ENCODE measurements at places on chromosomes 1 and 21.
A peak's percentile ranks its signal among the peaks of the same experiment; 100 is the strongest.

- no peak for DNase-seq
These were observed 17.4 kb downstream of the LDLRAP1 start for GRCh38 chr1:25560788-25561187.

- no peak for DNase-seq
These were observed 35.2 kb downstream of the TGFBR3 start for GRCh38 chr1:91850708-91851107.

GRCh38 chr1:245673881-245674414, 519.2 kb downstream of the KIF26B start:
- DNase-seq = no peak

DNA sequence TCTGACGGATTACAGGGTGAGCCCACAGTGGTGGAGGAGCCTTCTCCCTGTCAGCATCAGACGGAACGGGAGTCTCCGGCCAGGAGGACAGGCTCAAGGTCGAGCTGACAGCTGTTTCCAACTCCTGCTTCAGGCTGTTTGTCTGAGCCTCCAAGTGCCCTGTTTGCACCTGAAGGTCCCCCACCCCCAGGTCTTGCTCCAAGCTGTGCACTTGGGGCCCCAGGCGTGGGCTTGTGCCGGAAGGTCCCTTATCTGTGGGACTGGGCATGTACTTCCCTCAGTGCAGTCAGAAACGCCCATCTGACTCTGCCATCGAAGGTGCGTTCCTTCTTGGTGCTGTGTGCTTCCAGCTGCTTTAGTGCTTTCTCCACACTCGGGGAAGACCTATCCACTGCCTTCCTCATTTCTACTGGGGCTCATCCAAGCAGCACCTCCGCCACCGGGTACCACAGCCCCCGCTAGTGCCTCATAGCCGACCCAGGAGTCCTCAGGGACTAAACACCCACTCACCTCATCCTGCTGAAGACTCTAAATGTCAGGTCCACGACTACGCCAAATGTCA, 29.5 kb upstream of the CR2 start:
- no peak for DNase-seq

- DNase-seq = no peak
These were observed 399.9 kb downstream of the HHAT start for GRCh38 chr1:210728437-210729149.

GRCh38 chr1:171438441-171438840, 46.9 kb upstream of the PRRC2C start:
- DNase-seq = no peak

- DNase-seq = no peak
These were observed 393 bp downstream of the BLZF1 start for GRCh38 chr1:169368406-169368769.

DNA sequence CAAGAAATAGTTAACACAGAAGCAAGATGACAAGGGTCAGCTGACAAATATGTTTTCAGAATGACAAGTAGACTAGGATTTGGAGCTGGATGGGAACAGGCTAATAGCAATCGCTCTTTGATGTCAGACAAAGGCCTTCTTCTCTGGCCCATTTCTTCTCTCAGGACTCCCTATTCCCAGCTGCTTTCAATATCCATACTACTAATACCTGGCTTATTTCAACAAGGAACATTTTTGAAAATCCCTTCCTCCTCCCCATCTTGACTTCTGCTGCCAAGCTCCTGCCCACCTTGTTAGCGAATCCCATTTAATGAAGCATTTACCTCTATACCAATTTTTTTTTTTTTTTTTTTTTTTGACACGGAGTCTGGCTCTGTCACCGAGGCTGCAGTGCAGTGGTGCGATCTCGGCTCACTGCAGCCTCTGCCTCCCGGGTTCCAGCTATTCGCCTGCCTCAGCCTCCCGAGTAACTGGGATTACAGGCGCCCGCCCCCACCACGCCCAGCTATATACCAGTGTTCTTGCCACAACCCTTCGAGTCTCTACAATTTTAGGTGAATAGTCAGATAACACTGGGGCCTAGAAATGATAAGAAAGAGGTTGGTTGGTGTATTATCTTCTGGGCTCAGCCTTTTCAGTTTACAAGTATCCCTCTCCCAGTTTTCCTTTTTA, 68.4 kb downstream of the MACF1 start:
- DNase-seq = no peak

DNA sequence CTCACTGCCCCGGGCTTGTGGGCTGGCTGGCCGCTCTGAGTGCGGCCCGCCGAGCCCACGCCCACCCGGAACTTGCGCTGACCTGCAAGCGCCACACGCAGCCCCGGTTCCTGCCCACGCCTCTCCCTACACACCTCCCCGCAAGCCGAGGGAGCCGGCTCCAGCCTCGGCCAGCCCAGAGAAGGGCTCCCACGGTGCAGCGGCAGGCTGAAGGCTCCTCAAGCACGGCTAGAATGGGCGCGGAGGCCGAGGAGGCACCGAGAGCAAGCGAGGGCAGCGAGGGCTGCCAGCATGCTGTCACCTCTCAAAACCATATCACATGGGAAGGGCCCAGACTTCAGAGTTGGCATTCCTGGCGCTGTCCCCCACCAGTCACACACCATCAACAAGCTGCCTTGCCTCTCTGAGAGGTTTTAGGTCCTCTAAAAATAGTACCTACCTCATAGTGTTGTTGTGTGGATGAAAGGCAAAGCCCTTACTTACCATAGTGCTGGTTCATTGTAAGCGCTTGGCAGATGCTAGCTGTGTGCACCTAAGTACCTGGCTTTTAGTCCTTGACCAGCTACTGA, 13.4 kb downstream of the LDLRAD1 start:
- no peak for DNase-seq

DNA sequence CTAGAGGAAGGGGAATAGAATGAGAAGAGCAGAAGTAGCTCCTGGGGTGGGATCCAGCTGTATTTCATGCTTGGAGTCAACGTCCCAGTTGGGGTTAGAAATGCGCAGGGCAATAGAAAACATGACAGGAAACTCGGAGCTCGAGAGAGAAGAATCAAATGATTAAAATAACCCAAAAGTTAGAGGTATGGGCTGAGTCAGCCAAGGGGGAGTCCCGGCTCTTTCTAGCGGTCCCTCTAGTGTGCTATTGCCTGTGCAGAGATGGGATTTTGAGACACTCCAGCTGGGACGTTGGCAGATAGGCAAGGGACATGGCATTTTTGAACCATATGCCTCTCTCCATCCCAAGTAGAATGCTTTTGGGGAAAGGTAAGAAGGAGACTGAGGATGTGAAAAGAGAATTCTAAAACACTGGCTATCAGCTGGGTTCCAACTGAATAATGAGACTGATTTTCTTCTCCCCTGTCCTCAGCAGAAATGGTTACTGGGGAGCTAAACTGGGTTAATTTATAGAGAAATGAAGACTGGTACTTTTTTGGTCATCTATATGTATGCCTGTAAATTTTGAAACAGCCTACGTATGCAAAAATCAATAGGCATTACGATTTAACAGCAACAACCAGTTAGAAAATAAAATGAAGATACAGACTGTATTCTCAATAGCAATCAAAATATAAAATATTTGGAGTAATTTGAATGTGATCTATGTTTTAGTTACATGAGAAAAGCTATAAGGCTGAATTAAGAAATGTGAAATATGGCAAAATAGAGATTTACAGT, 7.0 kb upstream of the VPS26C start:
- DNase-seq = no peak

GRCh38 chr1:15848143-15848928, 829 bp downstream of the SPEN start:
- no peak for DNase-seq

DNA sequence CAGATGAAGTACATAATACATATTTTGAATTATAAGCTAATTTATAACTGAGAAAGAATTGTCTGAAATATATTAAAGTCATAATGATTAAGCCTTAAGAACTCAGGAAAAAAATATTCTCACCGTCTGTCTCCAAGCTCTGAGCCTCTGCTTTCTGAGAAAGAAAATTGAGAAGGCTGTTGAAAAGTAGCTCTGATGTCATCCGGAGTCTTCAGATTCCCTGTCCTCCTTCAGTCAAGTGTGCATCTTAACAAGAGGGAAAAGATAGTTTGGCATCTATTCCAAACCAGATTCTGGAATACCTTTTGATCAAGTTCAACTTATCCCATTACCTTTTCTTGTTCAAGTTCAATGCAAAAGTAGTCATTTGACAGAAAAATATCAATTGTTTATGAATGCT, 50.6 kb downstream of the NRIP1 start:
- no peak for DNase-seq

DNA sequence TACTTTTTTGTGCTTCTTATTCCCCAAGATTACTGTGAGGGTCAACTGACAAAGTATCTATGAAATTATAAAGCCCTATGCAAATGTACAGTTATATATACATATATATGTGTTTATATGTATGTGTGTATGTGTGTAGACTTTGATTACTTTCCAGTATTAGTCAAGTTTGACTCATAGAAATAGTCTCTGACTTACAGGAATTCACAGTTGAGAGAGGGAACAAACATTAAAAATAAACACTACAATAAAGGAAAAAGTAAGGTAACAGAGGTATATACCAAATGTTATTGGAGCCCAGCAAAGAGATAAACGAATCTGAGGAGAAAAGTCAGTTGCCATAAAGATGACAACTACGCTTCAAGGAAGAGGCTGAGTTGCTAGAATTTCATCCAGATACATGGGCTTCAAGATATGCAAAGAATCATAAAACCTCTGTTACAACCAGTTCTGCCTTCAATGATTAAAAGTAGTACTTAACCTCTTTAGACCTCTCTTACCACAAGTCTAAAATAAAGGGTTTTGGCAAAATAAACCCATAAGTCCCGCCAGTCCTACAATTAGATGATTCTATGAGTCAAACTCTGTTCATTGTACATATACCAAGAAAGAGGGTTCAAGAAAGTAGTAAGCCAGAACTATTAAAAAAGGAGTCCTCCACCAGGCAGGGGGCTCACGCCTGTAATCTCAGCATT, 7.2 kb downstream of the IFT25 start:
- no peak for DNase-seq

GRCh38 chr1:53117836-53118235, 24.6 kb downstream of the SLC1A7 start:
- DNase-seq = no peak

DNA sequence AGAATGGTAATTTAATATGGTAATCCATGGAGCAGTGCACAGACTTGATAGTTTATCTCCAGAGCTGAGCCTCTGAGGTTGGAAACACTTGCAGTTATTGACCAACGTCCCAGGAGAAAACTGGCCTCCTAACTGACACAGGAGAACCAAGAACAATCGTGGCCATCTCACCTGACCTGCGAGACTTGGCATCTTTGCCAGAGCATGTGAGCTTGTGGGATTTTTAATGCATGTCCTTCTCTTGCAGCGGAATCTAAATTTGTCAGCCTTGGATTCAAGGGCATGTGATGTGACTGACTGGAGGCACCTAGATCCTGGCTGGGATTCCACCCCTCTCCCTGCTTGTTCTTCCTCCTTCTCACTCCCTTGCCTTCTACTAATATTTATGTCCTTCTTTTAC, 27.8 kb upstream of the SLC26A9 start:
- no peak for DNase-seq

- no peak for DNase-seq
These were observed 34.2 kb downstream of the EFCAB7 start for GRCh38 chr1:63557365-63557987.

- no peak for DNase-seq
These were observed 151.3 kb downstream of the RUNX1 start for GRCh38 chr21:34897828-34898227.

GRCh38 chr1:85297855-85298629, 21.6 kb upstream of the BCL10 start:
- DNase-seq = no peak

DNA sequence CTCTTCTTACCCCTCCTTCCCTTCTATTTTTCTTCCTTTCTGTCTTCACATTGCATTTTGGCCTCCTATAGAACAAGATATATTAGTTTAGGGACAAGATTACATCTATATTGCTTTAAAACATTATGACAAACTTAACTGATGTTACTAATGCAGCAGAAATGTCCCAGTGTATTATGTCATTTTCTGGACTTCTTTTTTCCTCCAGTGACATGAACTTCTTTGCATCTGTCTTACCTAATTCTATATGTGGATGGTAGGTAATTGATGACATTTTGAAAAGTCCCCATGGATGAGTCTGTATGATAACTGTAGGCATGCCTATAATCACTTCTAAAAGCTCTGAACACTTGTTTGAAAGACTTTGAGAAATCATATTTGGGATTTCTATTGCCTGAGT, 89.5 kb downstream of the FNBP1L start:
- DNase-seq = no peak

DNA sequence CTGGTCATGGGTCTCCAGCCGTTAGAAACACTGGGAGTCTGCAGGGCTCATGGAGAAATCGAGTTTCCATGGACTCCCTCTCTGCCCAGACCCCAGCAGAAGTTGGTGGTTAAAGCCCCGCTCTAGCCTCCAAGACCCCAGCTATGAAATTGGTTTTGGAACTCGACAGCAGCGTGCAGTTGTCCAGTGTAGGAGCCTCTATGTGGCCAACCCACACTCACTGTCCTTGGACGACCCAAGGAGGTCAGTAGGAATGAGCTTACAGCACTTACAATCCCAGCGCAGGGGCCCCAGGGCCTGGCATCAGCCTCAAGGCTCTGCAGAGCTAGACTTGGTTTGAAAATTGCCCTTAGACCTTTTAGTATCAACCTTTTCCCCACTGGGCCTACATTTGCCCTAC, 3.2 kb upstream of the PRDM16 start:
- no peak for DNase-seq

GRCh38 chr1:40267767-40268187, 9.7 kb downstream of the ZMPSTE24 start:
- DNase-seq = no peak

DNA sequence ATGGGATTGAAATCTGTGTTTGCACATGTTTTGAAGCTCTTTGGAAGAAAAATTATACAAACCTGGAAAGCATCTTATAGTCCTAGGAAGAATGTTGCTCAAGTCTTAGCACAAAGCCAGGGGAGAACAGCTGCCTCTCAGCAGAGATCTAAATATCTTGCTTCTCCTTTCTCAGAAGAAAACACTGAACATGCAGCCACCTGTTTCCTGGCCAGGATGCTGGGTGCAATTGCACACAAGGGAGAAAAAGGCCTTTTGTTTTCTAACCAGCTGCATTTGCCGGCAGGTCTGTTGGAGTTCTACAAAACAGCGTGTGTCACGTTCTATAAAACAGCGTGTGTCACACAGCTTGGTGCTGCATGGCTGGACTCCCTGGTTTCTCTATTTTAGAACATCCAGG, 259.6 kb upstream of the PLD5 start:
- DNase-seq = no peak

- DNase-seq = no peak
These were observed 30.2 kb upstream of the TTC4 start for GRCh38 chr1:54685335-54685905.

- DNase-seq = no peak
These were observed 721 bp upstream of the LCE1B start for GRCh38 chr1:152811050-152811449.

GRCh38 chr1:151371370-151372057, 991 bp downstream of the SELENBP1 start:
- no peak for DNase-seq

GRCh38 chr1:211603191-211603701, 24.3 kb upstream of the SLC30A1 start:
- no peak for DNase-seq

- DNase-seq = peak; percentile 54
These were observed 1.1 kb downstream of the ARHGAP30 start for GRCh38 chr1:161068306-161069234.

GRCh38 chr1:17883662-17884395, 128.7 kb downstream of the ACTL8 start:
- DNase-seq = no peak

GRCh38 chr1:177838907-177839485, 130.9 kb downstream of the SEC16B start:
- DNase-seq = no peak
